Stromal cell of bone marrow (primary cell): ENCODE measurements at places on chromosomes 3 and 15.

GRCh38 chr3:143171141-143171980 lies 51.8 kb downstream of the CHST2 start:
- peak; percentile 54 for DNase-seq

DNA sequence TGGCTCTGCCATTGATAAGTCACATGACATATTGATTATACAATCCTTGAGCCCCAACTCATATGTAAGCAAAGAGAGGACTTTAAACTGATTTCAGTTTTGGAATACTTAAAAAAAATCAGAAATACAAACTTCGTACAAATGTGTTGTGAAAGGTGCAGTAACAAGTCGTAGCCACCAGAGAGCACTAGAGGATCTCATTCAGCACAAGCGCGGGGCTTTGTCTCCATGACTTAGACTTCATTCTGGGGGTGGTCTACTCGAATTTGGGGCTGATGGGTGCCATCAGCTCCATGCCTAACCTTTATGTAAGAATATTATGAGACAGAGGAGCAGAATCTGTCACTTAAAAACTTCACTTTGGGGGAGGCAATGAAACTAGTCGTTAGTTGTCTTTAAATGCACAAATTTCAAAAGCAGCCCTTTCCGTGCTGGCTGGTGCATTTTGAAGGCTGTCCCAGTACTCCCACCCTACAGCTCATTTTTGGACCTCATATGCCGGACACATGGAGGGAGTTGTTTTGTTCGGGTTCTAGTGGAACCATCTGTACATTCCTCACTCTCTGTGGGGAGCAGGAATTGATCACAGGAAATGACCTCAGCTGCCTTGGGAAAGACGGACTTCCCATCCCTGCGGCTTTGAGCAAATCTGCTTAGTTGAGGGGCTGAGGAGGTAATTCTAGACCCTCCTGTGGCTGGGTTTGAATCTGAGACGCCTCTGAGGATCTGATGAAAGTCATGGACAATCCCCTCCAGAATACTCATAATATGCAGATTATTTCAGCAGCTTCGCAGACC lies 27.5 kb upstream of the MASP1 start:
- peak; percentile 36 for DNase-seq

GRCh38 chr15:88316586-88316985 lies 60.0 kb upstream of the NTRK3 start:
- DNase-seq: no peak

GRCh38 chr15:98969126-98969735 lies 38.4 kb downstream of the PGPEP1L start:
- no peak for DNase-seq

- no peak for DNase-seq
Observed at GRCh38 chr3:88433568-88433967, 283.8 kb downstream of the C3orf38 start.

DNA sequence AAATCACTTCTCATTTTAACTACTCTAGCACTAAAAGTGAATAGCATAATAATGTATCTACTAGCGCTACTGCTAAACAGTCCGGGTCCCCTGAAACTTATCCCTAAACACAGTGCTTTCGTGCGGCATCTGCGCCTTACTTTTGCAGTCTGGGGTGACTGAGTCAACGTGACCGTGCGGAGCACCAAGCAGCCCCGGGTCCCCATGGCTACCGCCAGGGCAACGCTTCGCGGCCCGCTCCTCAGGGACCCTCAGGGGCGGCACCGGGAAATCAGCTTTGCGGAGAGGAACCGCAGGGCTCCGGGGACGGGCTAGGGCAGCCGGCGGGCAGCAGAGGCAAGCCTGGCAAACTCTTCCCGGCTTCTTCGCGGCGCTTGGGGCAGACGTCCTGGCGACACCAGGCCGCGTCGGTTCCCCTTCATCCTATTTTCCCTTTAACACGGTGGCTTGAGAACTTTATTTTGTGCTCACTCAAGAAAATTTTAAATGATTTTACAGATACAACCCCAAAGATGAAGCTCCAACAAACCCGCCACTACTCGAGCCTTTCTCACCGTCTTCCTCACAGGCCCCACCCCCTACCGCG lies 757 bp upstream of the DIPK2A start:
- DNase-seq: peak; percentile 31

DNA sequence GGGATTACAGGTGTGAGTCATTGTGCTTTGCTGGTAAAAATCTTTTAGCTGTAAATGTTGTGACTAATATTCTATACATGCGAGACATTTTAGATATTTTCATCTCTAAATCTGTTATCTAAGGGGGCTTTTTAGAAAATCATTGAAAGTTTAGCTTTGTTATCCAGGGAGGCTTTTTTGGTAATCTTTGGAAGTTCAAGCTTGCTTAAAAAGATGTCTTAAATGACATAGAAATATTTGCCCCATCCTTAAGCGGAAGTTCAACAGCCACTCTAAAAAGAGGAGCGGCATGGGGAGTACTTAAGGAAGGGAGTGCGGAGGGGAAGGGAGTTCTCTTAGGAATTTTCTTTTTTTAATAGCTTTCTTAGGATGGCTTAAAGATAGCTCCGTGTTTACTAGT lies 26.1 kb downstream of the DNAJC13 start:
- DNase-seq: no peak

DNA sequence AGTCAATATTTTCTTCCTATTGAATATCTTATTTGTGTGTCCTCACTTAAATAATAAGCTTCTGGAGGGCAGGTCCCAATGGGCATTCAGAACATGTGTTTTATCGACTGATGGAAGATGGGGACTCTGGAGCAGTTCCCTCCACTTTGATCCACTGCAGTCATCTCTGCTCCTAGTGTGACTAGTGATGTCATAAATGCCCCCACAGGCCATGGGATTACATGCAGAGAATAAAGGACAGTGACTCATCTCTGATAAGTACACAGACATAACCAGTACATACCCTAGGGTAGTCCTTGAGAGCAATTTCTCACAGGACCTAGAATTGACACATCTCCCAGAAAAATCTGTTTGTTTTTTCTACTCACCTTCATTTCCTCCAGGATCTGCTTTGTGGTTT lies 49.4 kb upstream of the FMN1 start:
- no peak for DNase-seq

DNA sequence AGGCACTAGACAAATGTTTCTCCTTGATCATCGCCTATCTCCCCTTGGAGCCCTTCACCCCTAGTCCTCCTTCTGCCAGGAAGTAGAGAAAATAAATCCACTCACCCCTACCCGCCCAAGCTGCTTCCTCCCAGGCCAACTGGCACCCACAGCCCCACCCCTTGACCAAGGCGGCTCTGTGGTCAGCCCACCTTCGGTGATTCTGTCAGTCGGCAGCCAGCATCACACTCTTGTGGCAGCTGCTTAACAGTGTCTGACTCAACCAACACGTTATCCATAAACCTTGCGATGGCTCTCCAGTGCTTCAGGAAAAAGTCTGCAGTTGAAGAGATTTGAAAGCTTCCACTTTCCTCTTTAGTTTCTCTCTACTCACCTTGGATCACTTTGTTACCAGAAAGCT lies 7.6 kb downstream of the SHF start:
- no peak for DNase-seq

DNA sequence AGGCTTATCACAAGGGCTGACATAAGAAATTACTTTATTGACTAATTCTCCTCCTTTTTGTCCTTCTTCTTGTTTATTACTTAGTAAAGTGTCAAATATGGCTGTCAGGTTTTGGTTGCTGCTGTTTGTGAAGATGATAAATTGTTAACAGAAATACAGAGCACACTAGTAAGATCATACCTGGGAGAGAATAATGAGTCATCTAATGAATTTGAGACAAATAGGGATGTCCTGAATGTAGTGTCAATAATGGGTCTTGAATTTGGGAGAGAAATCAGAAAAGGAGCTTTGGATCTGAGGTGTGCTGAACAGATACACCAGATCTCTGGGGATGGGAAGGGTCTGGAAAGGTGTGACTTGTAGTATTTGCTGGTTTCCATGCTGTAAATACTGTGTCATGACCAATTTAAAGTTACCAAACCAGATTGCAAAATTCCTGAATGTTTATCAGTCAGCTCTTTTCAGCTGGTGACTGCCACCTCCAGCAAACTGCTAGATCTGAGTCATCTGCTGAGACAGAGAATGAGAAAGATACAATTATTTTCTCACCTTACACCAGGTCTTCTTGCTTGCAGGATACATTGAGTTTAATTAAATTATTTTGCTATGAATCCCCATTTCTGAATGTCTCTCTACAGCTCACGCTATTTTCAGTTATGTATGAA lies 76.7 kb upstream of the SATB1 start:
- DNase-seq: no peak

GRCh38 chr15:98413933-98414546 lies 234.3 kb upstream of the IGF1R start:
- DNase-seq: no peak

DNA sequence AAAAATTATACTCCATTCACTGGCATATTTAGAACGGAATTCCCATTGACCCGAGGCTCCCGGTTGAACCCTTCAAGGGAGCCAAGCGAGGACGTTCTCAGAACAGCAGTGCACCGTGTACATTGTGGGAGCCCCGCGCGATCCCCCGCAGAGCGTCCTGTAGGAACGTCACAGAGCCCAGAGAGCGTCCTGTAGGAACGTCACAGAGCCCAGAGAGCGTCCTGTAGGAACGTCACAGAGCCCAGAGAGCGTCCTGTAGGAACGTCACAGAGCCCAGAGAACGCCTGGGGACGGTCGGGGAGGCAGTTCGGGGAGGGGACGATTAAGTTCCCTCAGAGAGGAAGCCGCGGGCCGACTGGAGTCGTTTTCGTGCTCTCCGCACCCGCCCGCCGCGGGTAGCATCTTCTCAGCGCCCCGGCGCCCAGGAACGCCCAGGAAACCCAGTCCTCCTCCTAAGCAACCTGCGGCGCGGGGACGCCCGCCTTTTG lies 506 bp upstream of the ATP1B3 start:
- no peak for DNase-seq

DNA sequence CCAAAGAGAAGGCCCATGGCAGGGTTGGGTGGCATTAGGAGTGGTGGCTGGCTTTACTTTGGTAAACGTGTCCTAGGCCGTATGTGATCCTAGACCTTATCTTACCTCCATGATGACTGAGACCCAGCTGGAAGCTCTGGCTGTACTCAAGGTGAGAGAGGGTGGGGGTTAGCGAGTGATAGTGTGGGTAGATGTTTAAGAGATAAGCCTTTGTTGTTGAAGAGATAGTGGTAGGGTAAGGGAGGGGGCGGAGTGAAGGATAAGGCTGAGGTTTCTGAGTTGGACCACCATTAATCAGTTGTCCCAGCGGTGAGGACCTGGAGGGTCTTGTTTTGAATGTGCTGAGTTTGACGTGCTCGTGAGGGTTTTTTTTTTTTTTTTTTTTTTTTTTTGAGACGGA lies 61.5 kb upstream of the ULK4 start:
- no peak for DNase-seq

GRCh38 chr3:196662033-196662432 lies 22.5 kb downstream of the NRROS start:
- no peak for DNase-seq

DNA sequence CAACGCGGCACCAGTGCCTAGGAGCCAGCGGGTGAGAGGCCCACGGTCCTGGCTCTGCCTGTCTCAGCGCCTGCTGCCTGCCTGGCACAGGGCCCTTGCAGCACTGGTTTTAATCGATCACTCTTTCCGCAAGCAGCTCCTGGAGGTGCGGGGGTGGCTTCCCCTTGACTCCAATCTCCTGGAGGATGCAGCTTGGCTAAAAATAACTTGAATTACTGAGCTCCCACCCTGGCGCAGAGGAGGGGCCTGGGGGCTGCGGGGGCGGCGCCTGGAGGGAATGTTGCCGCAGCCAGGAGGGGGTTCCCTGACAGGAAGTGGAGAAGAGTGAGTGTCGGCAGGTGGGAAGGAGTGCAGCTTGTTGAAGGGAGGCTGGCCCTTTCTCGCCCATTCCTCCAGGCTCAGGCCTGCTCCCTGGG lies 9.9 kb upstream of the RPL29 start:
- no peak for DNase-seq

GRCh38 chr15:33907326-33907725 lies 61.0 kb upstream of the CHRM5 start:
- no peak for DNase-seq

GRCh38 chr15:92272106-92272505 lies 121.6 kb upstream of the ST8SIA2 start:
- DNase-seq: no peak

DNA sequence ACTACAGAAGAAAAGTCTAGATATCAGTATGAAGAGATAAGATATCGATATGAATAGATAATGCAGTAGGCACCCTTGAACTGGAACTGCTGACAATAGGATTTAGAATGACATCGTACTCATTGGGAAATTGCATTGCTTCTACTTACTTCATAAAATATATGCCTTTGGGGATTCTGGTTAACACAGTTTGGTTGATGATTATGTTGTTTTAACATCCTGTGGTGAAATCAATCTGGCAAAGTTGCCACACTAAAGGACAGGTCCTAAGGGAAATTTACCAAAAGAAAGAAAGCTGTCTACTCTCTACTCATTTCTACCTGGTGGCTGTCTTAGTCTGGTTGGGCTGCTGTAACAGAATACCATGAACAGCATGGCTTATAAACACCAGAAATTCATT lies 417.4 kb upstream of the DPH6 start:
- peak; percentile 27 for DNase-seq

- DNase-seq: no peak
Observed at GRCh38 chr15:95825671-95826411, 504.7 kb upstream of the NR2F2 start.

DNA sequence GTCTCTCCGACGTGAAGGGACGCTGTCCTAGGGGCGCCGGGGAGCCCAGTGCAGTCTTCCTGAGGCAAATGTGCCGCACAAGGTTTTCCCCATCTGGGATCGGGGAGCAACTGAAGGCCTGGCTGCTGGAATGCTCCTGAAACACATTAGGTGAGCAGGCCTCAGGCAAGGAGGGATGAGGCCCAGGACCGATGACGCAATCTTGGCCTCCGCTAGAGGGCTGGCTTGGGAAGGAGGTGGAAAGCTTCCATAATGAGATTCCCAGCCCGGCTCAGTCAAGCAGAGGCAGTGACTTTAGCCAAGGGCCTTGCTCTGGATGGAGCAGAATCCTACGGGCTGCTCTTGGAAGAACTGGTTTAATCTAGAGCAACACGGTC lies 50.8 kb downstream of the CPN2 start:
- peak; percentile 43 for DNase-seq
